ENCODE measurements at places on chromosomes 5 and 9. TPM values are rescaled to one million over a fixed set of nuclear protein-coding genes. Genes with fewer than 3 reads are reported as not detected.

The SPATA31A3 gene
- total RNA-seq = not detected

The IRGM gene
- 2.4 TPM for total RNA-seq

DNA sequence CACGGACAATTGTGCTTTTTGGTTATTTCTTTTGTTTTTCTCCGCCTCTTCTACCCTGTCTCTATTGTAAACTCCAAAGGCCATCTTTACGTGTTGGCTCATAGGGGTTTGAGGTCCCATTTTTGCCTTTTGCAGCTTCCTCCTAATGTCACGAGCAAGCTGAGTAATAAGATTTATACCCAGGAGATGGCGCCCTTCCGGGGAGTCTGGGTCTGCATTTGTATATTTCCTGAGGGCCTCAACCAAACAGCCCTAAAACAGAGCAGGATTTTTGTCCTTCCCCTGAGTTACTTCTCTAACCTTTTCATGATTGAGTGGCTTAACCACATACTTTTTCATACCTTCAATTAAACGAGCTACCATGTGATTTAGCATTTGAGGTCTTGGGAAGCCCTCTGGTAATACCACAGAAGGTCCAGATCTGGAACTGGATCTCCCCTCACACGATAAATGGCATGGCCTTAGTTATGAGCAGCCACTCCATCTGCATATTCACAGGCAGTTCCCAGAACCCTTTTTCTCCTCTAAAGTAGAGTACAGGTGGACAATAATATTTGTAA, 11.2 kb upstream of the CFAP95 start:
- DNase-seq = peak; percentile 55

GRCh38 chr5:109685916-109686315, 3.8 kb upstream of the MAN2A1 start:
- DNase-seq = no peak

DNA sequence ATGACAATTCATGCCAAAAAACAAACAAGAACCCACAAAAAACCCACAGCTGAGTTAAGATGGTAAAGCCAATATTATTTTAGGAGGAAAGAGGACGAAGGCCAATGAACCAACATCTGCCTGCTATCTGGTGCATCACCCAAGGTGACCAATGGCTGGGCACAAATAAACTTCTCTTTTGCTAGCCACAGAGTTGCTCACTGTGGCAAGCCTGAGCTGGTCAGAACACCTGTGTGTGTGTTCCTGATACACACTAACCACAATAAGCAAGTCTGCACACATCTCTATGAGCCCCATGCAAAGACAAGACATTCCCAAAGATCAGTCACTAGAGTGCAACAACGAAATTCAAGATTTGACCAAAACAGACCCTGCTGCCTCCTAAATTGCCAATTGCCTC, 63.1 kb downstream of the RNF38 start:
- no peak for DNase-seq

GRCh38 chr5:140244525-140245025, 58.3 kb downstream of the PFDN1 start:
- peak; percentile 93 for DNase-seq

DNA sequence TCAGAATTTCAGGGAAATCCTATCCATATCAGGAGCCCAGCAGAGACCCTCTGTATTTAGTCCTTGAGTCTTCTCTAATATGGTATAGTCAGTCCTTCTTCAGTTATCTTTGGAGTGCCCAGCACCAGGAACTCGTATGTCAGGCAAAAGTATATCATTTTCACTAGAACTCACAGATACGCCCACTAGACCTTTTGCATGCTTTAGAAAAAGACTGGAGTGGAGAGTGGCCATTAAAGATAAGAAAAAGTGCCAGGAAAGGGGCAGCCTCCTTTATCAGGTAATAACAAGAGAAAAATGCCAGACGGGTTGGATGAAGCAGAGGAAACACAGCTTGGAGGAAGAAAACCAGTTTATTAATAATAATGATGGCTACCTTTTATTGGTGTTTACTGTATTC, 63.5 kb downstream of the GPR21 start:
- DNase-seq = no peak

All from activated CD4-positive, alpha-beta T cell treated with anti-CD3 and anti-CD28 coated beads for 36 hours (primary cell).